Tibial artery (tissue), 4 donors: ENCODE measurements at places on chromosomes 11 and 22.
A peak's percentile ranks its signal among the peaks of the same experiment; 100 is the strongest.

DNA sequence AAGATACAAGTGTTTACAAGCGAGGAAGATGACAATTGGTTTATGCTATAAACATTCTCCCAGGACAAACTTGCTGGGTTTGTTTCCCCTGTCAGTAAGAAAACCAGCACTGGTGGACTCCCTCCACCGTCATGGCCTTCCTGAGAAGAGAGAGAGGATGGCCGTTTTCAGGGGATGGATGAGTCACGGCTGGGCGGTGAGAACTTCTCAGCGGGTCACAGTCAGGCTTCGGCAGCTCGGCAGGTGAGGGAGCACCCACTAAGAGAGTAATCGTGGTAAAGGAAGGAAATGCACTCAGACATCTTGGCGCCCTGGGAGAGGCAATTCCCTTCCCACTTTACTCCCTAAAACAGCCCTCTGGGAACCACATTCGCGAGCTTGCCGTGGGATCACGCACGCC is 83.9 kb downstream of the NCAM1 start:
- no peak for DNase-seq

- DNase-seq = no peak
Observed at GRCh38 chr11:5666402-5666793, 18.5 kb downstream of the TRIM5 start.

GRCh38 chr11:77865805-77866204 is 44.9 kb downstream of the AAMDC start:
- no peak for DNase-seq

DNA sequence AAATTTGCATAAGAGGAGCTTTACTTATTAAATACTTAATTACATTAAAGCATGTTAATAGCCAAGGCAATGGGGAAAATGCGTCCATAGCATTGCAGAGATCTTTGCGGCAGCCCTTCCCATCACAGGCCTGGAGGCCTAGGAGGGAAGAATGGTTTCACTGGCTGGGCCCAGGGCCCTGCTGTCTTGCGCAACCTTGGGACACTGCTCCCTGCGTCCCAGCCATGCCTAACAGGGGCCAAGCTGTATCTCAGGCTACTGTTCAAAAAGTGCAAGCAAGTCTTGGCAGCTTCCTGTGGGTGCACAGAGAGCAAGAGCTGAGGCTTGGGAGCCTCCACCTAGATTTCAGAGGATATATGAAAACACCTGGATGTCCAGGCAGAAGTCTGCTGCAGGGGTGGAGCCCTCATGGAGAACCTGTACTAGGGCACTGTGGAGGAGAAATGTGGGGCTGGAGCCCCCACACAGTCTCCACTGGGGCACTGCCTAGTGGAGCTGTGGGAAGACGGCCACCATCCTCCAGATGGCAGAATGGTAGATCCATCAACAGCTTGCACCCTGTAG is 46.0 kb downstream of the THAP12 start:
- no peak for DNase-seq

DNA sequence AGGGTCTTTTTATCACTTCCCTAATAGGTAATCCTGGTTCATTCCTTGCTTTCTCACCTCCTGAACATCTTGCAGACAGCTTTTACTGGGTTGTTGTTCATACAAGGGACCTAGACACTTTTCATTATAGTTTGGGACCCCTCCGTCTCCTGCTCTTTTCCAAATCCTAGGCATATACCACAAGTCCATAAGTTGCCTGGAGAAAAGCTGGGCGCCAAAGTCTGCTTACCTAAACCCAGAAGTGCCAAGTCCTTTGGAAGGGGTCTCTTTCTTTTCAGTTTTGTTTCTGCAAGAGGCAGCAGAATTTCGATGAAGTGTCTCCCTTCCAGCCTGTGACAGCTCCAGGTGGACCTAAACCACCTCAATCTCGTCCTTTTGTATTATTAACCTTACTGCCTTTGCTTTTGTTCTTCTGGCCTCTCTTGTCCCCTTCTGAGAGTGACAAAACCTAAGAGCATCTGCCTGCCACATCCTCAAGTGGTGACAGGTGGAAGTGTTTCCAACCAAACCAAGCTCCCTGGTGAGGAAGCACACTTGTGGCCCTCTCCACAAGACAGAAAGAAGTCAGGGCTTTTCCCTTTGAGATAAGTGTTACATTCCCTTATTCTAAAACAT is 19.5 kb upstream of the P2RY6 start:
- DNase-seq = peak; percentile 33

- no peak for DNase-seq
Observed at GRCh38 chr11:128626913-128627665, 39.7 kb upstream of the ETS1 start.

GRCh38 chr11:100273066-100273815 is 413.8 kb upstream of the ARHGAP42 start:
- DNase-seq = no peak

DNA sequence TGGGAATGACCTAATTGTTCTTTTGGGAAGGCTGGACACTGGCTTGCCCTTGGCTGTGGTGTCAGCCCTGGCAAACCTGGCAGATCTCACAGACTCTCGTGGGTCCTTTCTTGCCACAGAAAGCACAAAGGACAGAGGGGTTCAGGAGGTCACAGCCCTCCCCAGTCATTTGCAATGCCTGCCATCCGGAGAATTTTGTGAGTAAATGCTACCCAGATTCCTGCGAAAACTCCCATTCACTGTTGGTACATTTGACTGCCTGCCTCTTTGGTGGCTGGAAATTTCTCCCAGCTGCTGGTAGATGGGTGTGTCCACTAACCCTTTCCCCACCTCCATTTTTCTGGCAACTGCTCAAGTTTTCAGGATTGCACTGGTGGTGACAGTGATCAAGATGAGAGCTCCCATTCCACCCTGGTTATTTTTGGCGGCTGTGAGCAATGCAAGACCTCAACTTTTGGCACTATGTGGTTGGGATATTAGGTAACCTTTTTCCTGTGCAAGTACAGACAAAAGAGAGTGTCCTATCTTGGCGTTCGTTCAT is 155.7 kb downstream of the NAV2 start:
- no peak for DNase-seq

DNA sequence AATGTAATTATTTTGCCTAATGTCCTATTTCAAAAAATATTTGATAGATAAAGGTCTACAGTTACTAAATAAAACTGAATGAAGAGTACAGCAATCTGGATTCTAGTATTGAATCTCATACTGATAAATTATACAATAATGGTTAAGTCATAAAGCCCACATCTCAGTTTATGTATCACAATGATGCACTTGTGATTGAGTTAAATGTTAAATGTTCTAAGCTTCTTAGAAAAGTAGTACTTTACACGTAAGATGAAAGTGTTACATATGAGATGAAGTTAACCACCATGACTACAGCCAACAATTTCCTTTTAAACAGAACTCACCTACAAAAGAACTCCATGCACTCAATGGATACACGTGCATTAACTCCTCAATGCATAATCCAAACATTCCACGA is 51.7 kb downstream of the PHF21A start:
- no peak for DNase-seq

- peak; percentile 88 for DNase-seq
Observed at GRCh38 chr22:38017272-38017920, 33.0 kb upstream of the SOX10 start.

GRCh38 chr22:31139866-31140716 is at the start of gene PLA2G3:
PLA2G3 (minus strand) TSS chr22:31140508; CDS start chr22:31140354, 154 bp downstream.
- no peak for DNase-seq

DNA sequence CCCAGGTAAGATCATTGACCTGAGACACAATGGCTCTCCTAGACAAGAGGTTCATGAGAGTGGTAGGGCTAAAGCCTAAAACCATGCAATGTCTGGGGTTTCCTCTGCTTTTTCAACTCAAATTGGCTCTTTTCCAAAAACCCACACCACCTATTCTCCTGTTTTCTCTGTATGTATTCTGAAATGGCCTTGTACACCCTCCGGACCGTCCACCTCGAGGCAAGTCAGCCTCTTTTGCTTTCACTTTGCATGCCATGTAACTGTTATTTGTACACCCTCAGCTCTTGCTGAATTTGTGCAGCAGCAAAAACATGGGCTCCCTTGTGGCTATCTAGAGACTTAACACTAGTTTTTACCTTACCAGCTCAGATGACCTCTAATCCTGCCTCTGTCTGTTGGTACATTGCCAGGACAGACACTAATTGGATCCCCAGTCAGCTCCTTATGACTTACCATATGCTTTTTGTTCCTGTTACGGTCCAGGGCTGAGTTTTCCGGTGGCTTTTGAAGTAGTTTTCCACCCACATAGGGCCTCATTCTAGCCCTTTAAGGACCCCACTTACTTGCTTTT is 288.0 kb downstream of the SBF2 start:
- no peak for DNase-seq

DNA sequence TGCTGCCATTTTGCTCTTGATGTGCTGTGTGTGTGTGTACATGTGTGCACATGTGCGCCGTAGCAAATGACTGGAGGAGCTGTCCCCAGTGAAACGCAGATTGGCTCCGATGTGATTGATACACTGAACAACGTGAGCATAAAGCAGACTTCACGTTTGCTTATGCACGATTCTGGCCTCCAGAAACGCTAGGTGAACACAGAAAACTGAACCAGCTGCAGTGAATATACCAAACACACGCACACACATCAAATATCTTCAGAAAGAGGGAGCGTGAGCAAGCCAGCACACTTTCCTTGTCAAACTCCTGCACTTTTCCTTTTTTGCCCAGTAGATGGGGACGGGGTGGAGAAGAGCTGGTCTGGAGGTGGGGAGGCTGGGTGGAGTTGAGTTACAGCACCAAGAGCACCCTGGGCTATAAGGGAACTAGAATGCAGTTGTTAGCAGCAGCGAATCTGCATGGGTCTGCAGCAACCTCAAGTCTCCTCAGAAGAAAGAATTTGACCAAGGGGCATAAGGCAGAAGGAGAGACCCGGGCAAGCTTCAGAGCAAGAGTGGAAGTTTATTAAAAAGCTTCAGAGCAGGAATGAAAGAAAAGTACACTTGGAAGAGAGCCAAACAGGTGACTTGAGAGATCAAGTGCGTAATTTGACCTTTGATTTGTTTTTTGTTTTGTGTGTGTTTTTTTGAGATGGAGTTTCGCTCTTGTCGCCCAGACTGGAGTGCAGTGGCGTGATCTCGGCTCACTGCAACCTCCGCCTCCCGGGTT is 77.8 kb upstream of the CADM1 start:
- no peak for DNase-seq

DNA sequence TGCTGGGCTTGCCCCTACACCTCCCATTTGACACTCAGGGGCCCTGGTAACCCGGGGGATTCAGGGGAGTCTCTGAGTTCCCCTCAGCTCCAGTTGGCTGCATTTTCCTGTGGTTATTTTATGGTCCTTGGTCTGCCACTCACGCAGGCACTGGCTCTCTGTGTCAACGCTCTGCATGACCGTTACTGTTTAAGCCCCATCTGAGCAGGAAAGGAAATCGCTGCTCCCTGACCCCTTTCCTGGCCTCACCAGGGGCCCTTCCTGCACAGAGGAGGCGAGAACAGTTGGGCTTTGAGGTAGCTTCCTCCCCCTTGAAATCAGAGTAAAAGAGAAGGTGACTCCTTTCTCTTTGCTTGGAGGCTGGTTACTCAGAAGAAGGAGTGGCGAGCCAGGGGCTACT is 2.4 kb downstream of the C1QTNF4 start:
- DNase-seq = no peak

GRCh38 chr11:8865304-8865703 is 45.7 kb upstream of the AKIP1 start:
- DNase-seq = no peak

DNA sequence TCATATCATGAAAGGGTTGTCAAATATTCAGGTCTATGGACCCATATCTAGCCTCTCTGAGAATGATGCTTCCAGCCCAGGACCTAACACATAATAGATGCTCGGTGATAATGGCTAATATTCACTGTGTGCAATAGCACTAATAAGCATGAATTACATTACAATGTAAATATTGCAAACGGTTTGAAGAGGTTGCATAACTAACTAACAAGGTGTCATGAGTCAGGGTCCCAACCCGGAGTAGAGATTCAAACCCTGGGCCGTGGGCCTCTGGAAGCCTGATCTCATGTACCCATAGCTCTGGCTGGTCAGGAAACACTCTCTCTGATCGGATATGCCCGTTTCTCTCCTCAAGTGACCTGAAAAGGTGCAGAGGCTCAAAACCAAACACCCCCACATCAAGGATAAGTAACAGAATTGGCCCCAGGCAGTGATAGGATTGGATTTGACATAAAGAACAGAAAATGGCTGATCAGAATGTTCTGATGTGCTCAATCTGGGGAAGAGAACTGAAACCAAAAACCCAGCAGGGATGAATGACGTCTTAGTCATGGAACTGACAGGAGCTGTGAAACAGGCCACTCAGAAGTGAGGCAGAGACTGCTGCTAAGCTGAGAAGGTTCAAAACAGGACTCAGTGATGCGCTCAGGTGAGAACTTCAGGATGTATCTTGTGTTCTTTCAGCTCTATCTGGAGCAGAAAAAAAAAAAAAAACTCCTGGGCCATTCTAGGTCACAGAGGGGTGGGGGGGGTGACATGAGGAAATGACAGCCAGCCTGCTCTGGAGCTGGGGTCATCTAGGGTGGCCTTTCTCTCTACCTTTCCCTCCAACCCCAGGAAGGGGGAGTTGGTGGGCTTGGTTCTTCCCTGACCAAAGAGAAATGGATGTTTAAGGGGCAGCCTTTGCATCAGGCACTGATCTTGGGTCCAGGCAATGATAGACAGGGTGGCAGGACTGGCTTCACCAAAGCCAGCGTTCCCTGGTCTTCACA is 6.6 kb upstream of the KCTD17 start:
- DNase-seq = no peak

DNA sequence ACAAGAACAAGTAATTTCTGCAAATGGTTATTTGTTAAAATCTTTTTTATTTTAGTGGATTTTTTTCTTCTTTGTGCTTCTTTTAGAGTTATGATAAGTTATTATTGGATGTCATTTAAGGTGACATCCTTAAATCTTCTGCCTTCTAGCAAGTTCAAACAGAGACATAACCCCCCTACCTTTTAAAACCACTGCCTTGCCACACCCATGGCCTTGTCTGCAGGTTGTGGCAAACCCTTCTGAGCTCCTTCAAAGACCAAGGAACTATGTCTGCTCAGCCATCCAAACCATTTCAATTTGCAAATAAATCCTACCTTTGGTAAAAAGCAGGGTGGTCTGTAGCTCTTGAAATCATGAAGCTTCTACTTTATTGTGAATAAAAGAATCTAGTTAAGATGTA is 241.6 kb downstream of the FAM76B start:
- no peak for DNase-seq

- no peak for DNase-seq
Observed at GRCh38 chr22:33889748-33890147, 30.5 kb downstream of the LARGE1 start.

GRCh38 chr11:119983240-119983732 is 154.6 kb downstream of the TRIM29 start:
- no peak for DNase-seq
